ENCODE measurements at places on chromosomes 5 and 9.

GRCh38 chr9:69499959-69500358, 172.2 kb downstream of the APBA1 start:
- no peak for DNase-seq

DNA sequence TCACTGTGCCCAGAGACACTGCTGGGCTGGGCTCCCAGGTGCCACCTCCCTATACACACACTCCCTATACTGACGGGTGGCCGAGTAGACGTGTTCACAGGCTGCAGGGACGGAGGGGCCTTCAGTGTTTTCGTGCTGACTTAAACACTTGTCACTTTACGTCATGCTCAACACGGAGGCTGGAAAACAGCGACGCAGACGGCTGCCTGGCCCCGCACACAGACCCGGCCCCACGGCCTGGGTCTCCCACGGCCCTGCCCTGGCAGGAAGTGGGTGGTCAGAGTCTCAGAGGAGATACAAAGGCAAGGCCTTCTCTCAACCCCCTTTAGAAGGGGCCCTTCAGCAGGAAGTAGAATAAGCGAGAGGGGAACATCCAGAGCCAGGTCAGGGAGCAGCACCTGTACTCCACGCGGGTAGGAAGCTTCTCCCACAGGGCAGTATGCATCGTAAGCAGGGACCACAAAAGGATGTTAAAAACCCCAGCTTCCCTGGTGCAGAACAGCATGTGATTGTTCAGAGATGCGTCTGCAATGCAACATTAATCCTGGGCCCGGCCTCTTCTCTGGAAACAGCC, 11.9 kb upstream of the TBC1D9B start:
- no peak for DNase-seq

DNA sequence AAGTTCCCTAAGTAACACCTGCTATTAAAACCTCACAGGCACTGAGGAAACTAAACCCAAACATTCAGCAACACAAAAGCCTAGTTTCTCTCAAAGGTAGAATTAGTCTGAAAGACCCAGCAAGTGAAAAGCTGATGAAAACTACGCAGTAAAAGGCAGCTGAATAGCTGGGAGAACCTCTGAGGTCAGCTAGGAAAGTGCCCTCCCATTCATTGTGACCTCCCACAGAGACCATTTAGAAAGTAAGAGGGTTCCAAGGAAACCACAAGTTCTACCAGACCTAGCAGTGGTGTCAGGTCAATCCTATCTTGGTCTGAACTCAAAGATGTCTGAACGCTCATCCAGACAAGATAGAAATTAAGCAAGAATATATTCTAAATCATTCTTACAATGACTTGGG, 144.7 kb downstream of the SSBP2 start:
- DNase-seq: no peak

DNA sequence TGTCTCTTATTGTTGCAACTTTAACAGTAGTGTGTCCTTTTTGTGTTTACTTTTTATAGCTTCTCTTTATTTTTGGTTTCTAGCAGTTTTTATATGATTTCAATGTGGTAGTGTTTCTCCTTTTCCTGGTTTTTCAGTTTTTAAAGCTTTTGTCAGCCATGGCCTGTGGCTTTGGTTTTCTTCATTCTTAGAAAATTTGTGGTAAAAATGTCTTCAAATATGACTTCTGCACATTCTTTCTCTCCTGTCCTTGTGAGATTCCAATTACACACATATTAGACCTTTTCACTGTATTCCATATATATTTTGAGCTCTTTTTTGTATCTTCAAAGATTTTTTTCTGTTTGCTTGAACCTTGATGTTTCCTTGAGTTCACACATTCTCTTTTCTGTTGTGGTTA, 180.5 kb downstream of the CNTLN start:
- no peak for DNase-seq

GRCh38 chr5:172175263-172175719, 12.7 kb downstream of the STK10 start:
- DNase-seq: peak; percentile 87

- no peak for DNase-seq
These were observed 42.9 kb downstream of the ZCCHC7 start for GRCh38 chr9:37163299-37163698.

GRCh38 chr9:72949918-72950325, 2.9 kb downstream of the ALDH1A1 start:
- DNase-seq: no peak

GRCh38 chr5:33364406-33364805, 76.4 kb upstream of the TARS1 start:
- no peak for DNase-seq

GRCh38 chr9:136729144-136729543, 13.6 kb downstream of the LCN10 start:
- no peak for DNase-seq

DNA sequence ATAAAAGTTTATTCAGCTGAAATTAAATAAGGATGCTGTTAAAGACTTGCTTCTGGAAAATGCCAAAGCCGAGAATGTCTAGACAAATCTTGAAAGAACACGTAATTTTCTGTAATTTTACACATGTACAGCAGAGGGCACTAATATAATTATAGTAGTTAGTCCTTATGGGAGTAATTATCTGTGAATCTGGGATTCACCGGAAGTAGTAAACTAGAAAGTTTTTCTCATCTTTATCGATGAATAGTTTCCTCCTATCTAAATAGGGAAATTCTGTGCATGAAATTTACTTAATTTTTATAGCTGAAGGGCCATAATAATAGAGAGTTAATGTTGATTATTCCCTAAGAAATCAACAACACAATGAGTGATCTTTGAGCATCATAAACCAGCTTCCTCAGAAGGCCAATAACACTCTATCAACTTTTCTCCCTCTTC, 18.4 kb upstream of the CNTLN start:
- DNase-seq: no peak

DNA sequence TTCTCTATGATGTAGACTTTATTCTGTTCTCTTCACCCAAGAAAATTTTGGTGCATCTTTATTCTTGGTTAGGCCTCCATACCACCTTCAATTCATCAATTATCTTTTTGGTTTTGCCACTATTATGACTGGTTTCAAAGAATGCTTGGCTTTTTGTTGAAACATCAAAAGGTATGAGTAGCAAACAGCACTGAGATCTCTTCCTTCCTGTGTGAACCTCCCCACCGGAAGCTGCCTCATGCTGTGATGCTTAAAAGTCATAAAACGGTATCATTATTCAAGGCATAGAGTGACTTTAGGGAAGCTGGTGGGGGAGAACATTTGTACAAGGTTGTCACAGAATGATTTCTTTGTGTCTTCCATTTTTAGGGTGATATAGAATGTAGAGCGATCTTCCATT, 70.6 kb downstream of the IQGAP2 start:
- DNase-seq: peak; percentile 33

DNA sequence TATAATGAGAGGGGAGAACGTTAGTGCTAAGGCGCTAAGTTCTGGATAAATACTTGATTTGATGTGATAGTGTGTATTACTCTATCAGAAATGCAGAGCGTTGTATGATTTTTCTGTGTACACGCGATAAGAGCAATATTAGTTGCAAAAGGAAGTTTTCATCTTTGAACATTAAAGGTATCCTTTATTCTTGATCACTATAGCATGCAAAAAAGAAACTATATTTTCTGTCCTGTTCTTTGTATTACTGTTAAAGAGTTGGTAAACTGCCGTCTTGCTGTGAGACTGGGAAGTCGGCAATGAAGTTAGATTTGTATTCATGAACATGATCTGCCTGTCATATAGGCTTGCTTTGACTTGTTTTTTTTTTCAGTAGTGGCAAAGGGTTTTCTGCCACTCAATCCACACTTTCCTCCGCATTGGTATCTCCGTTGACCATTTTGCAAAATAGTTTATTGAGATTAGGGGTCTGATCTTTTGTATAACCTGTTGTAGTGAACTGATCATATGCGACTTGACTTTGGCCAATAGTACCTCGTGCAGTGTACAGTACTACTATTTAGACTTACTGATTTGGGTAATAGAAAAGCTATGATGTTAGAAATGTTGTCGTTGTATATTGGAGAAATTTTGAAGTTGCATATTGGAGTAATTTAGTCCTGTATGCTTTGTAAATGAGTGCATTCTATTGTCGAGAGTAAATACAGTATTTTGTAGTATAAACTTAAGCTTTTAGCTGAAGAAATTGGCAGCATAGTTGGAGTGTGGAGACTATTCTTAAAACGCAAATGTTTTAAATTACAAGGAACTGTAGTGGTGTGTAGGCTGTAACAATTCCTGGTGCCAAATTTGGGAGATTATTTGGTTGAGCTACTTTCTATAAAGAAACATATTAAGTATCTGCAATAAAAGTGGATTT, 1.7 kb downstream of the DENND4C start:
- no peak for DNase-seq

- DNase-seq: no peak
These were observed 5.9 kb downstream of the NINJ1 start for GRCh38 chr9:93128011-93128714.

DNA sequence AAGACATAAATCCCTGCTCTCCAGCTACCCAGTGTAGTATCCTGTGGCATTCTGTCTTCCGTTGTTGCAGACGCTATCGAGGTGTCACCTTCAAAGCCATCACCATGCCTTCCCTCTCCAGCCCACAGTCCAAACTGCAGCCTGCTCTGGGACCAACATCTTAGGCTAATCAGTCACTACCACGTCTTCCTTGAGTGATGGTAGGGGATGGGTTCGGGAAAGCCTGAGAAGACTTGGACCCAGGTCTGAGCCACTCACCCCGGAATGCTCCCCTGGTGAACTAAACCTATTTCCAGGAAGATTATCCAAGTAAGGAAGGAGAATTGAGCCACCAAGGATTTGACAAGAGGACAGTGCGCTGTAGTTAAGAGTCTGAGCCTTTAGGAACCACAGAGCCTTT, 52.9 kb upstream of the IRX1 start:
- no peak for DNase-seq

- no peak for DNase-seq
These were observed 254.1 kb downstream of the PJA2 start for GRCh38 chr5:109155625-109156024.

DNA sequence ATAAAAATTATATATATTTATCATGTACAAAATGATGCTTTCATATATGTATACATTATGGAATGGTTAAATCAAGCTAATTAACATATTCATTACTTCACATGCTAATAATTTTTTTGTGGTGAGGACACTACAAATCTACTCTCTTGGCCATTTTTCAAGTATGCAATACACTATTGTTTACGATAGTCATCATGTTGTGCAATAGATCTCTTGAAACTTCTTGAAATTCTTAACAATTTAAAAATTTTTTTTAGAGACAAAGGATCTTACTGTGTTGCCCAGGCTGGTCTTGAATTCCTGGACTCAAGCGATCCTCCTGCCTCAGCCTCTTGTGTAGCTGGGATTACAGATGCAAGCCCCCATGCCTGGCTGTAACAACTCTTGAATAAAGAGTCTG, 45.2 kb upstream of the SHOC1 start:
- DNase-seq: no peak

DNA sequence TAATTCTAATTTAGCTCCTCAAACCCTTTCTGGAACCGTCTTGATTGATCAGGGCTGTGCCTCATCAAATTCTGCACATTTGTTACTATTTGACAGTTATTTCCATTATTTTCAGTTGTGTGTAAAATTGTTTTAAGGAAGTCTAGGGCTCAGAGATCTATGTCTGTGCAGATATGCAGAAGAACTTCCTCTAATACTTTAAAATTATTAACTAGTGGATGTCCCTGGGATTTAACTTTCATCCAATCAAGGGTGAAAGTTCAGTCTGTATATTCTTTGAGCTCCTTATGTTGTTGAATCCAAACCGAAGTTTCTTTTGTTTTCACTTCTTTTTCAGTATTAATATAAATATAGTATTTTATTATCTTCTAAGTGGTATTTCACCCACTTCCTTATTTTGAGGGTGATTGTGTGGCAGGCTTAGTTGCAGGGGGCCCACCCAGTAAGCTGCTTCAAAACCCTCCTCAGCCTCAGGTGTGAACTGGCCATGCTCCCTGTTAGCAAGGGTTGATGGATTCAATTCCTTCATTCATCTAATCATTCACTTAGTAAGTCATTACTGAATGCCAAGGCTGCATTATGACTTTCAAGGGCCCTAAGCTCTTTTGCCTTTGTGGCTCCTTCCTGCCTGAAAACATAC, 2.1 kb upstream of the CAMLG start:
- DNase-seq: no peak

GRCh38 chr9:99576002-99576401, 245.7 kb upstream of the NR4A3 start:
- DNase-seq: no peak

GRCh38 chr5:173646692-173647091, 30.2 kb upstream of the BOD1 start:
- no peak for DNase-seq

All from stimulated activated CD4-positive, alpha-beta T cell treated with anti-CD3 and anti-CD28 coated beads, Interleukin-12 subunit alpha, Interleukin-12 subunit beta, amount 100 ng/mL, for 48 hours (primary cell).